ENCODE measurements at places on chromosomes 5 and 9.

DNA sequence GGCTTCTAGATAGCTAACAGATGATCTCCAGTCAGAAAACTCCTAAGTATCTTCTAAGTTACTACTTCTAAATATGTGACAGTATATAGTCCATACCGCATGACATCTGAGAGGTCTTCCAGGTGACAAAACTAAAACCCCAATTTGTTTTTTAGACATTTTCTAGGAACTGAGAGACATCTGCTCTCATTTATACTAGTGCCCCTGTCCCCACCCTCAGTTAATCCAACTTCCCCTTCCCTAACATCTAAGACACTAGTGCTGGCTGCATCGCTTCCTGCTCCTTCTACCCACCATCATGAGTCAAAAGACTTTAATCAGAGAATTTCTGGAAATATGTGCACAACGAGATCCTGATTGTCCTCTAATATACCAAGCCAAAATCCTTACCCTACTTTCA is 37.9 kb downstream of the FBXW11 start:
- DNase-seq = no peak

GRCh38 chr5:14937254-14937653 is 65.7 kb upstream of the ANKH start:
- DNase-seq = no peak

DNA sequence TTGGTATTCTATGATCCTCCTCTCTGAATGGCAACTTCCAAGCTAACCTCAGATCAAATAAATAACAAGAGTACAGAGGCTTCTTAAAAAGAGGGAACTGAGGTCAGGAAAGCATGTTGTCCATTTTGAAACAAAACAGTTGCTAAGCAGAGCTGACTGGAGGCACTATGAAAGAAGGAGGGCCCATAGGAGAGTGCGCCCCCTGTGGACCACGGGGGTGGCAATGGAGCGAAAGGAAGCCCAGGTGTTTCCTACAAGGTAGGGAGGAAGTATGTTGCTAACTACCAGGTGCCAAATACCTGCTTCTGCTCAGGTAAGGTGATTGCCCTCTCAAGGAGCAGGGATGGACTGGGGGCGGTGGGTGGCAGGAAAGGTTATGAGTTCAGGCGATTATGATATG is 101.8 kb upstream of the MAST4 start:
- no peak for DNase-seq

DNA sequence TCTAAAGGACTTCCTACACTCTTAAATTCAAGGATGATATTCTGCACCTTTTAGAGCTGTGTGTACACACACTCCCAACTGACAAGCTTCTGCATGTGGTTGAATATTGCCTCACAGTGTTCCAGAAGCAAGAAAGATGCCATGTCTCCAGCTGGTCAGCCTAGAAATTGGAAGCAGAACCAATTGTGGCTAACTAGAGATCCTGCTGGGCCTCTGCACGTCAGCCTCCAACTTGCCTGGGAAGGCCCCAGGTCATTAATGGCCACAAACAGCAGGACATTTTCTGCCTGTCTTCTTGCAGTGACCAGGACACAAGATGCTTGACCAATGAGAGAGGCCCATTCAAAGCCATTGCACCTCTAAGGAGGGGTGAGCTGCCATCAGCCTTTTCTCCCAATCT is 571.9 kb upstream of the BRINP1 start:
- no peak for DNase-seq

- DNase-seq = no peak
These were observed 6.7 kb downstream of the LRRC14B start for GRCh38 chr5:197892-198489.

- DNase-seq = no peak
These were observed 66.4 kb downstream of the NFIB start for GRCh38 chr9:14247577-14247976.

- no peak for DNase-seq
These were observed 214.6 kb downstream of the SREK1 start for GRCh38 chr5:66358741-66359140.

DNA sequence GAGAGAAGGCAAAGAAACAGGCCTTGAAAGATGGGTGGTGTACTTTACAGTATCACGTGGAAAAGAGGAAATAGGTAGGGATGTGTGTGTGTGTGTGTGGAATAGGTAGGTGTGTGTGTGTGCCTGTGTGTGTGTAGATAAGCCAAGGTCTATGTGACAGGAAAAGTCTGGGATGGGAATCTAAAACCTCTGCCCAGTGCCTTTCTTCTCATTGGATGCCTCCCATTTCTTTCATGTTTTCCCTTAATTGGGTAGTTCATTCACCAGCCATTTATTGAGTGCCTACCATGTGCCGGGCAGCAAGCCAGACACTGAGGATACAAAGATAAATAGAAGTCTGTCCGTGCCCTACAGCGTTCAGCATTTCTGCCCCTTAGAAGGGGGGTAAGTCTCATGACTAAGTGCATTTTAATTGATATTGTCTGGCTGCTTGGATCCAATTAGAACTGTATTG is 1.0 kb downstream of the URM1 start:
- no peak for DNase-seq

DNA sequence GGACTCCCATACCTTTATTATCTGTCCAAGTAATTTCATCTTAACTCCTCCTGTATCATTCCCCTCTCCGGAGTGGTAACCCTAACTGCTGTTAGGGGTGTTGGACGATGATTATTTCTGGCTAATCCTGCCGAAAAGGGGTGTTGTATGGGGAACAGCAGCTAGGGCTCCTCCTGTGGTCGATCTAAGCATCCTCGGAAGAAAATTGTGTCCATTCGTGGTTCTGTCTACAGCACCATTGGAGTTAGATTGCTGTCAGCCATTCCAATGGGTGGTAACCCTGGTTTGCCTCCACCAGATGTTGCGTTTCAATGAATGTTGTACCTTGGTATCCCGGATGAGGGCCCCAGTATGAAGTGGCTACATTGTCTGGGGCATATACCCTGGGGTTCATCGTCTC is 35.6 kb upstream of the LMNB1 start:
- no peak for DNase-seq

DNA sequence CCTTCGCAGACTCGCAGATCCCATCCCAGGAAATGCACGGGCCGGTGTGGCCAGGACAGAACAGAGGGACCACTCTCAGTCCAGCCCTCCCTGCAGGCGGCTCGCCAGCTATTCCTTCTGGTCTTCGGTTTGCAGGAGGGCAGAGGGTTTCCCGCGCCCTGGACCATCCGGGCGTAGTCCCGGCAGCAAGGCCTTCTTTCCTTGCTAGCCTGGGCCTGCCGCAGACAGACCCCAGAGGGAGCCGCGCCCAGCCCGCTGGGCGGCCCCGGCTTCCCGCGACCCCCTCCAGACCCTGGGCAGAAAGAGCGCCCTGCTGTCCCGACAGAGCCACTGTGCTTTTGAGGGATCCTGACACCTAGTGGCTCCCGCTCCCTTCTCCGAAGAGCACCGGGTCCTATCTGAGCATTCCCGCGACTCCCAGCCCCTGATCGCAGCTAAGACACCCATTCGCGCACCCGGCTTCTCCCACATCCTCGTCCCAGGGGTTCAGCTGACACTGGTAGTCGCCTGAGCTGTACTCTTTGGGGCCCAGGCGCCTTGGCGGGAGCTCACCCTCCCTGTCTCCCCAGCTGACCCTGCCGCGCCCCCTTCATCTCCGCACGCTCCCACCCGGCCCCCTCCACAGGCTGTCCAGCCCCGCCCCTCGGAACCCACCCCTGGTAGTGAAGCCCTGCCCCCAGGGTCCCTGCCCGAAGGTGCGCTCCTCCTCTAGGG is 1.1 kb downstream of the CFAP90 start:
- DNase-seq = no peak

- DNase-seq = no peak
These were observed at the start of gene PCDHB10 for GRCh38 chr5:141192110-141192725. TSS of gene PCDHB10 (plus strand) at chr5:141192353. CDS start at chr5:141192553, 200 bp downstream.

DNA sequence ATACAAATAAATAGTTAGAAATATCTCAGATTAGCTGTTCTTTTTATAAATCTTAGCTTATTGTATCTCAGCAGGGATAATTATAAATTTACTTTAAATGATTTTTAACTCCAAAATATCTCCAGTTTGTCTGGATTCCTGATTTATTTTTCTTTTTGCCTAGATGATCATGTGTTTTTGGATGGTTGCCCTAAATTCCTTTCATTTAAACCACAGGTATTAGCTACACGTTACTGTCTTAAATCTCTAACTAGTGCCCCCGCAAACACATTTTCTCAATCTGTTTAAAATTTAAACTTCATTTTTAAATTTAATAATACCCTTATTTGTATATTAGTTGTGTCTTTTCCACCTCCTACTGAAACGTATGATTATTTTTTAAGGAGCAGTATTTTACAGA is 5.6 kb downstream of the FER start:
- no peak for DNase-seq

- DNase-seq = no peak
These were observed 12.6 kb downstream of the NNT start for GRCh38 chr5:43615445-43616184.

- no peak for DNase-seq
These were observed 186.8 kb downstream of the SNX18 start for GRCh38 chr5:54704333-54704732.

GRCh38 chr9:74570879-74571512 is 73.9 kb downstream of the RORB start:
- DNase-seq = no peak

All from stimulated activated CD4-positive, alpha-beta T cell treated with anti-CD3 and anti-CD28 coated beads, Interleukin-1b, Interleukin-23, amount 100 ng/mL, for 1 hour (primary cell).